ENCODE measurements at places on chromosomes 5 and 9.

DNA sequence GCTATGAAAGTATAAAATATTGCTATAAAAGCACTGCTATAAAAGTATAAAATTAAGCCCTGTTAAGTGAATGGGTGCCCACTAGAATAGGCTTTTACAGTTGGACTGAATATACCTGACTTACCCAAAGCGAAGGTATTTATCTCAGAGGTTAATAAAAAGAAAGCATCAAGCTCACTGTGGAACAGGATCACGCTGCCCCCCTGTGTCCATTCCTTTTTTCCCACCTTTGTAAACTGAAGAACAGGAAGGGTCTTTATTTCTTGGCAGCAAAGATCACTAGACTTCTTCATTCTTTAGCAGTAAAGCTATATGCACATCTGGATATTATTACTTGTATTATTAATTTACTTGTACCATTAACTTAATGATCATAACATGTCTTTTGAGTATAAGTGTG lies 22.1 kb upstream of the PLPP6 start:
- no peak for DNase-seq

DNA sequence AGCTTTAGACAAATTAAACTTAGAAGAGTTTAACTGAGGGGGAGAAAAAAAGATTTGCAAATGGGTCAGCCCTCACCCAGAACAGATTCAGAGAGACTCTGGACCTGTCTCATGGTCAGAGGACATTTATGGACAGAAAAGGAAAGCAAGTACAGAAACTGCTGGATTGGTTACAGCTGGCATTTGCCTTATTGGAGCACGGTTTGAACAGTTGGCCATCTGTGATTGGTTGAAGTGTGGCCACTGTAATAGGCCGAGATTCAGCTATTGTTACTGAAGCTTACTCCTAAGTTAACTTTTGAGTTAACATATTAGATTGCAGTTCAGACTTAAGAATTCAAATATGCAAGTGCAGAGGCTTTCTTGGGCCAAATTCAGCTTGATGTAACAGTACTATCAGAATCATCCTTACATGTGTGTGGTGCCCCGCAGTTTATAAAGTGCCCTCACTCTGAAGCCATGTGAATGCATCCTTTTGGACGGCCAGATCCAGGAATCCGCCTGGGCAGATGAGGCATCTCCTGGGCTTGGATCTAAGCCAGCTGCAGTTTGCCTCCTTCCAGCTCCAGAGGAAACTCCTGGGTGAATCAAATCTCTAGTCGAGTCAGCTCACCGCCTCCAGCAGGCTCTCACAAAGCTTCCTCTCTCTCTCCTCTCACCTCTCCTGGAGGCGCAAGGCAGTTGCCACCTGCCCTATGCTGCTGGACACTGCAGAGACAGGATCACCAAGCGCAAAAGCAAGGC lies 165.2 kb downstream of the ADAMTS12 start:
- no peak for DNase-seq

- no peak for DNase-seq
Observed at GRCh38 chr5:7250611-7251010, 145.3 kb upstream of the ADCY2 start.

DNA sequence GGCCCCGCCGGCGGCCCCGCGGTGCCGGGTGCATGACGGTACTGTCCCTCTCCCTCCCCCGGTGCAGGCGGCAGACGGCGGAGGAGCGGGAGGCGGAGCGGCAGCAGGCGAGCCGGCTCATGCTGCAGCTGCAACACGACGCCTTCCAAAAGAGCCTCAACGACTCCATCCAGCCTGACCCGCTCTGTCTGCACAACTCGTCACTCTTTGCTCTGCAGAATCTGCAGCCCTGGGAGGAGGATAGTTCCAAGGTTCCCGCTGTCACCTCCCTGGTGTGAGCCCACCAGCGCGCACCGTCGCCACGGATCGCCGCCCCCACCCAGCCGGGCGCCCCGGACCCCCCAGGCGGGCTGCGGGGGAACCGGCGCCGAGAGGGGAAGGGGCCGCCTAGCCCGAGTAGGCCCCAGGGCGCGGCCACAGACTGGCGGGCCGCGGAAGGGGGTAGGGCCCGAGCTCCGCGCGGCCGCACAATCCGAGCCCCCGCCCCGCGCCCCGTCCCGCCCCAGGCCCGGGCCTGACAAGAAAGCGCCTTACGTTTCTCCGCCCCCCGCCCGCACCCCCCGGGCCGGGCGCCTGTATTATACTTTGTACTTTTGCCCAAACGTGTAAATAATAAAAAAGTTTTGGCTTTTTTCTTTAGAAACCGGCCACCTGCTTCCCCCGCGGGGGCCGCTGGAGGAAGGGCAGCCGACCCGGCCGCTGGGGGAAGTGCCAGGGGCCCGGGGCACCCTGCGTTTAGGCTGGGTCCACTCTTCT lies 2.5 kb downstream of the TLX3 start:
- DNase-seq: no peak

GRCh38 chr9:36868586-36869282 lies 165.3 kb downstream of the PAX5 start:
- no peak for DNase-seq

- DNase-seq: no peak
Observed at GRCh38 chr5:133589286-133589685, 23.1 kb downstream of the FSTL4 start.

DNA sequence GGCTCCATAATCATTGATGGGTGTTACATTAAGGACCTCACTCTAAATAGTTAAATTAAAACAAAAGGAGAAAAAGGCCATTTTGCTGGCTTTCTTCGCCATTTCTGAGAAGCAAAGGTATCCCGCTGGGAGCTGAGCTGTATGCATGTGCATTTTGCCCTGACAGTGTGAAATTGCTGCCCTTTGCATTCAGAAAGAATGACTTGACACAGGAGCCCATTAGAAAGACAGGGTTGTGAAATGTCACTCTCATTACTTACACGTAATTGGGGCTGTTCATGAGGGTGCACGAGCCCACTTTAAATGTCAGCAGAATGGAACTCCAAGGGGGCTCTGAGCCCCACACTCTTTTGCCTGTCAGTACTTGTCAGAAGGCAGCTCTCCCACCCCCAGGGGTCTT lies 85.0 kb downstream of the SEMA4D start:
- DNase-seq: no peak

DNA sequence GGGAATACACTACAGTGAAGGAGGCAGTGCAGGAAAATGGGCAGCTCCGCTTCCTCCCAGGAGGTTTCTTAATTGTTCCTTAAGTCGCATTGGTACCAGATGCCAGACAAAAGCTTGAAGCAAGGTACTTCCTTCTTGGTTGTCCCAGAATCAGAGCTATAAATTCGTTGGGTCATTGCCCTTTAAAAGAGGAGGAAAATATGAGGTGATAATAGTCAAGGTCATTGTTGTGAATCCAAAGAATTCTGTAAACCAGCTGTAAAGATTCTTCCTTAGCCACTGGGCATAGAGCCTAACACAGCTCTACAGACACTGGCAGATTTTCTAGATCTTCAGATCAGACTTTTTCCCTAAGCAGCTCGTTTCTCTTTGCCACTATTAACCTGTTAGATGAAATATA lies 444.1 kb upstream of the TLE4 start:
- no peak for DNase-seq

- no peak for DNase-seq
Observed at GRCh38 chr9:17614903-17615302, 36.0 kb downstream of the SH3GL2 start.

DNA sequence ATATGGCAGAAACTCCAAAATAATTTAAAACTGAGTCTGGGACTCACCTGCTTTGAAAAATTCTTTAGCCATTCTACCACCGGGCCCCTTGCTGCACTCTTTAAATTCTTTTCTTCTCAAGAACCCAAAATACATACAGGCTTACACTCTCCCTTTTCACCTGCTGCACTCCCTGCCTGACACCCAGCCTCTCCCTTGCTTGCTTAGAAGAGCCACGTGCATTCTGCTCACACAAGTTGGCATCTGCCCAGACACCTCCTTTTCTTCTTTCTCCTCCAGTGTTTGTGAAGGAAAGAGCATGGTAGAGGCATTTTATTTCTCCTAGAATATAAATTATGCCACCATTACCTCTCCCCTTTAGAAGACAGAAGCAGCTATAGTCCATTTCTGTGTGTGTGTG lies 39.0 kb upstream of the AOPEP start:
- no peak for DNase-seq

DNA sequence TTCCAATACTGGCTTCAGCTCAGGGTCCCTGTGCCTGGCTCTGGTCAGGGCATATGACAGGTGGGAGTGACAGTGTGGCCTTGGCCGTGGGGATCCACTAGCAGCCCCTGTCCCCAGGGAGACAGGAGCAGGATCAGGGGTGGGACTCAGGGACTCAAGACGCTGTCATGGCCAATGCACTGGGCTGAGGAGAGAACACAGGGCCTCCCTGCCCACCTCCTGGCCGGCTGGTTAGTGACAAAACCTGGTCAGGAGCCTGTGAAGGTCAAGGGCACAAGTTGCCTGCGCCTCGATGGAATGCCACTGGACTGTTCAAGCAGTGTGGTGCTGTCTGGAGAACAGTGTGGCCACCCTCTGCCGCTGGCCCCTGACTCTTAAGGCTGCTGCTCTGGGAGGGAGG lies 86.8 kb downstream of the OLFM1 start:
- no peak for DNase-seq

GRCh38 chr5:8429778-8430758 lies 561.1 kb downstream of the MTRR start:
- no peak for DNase-seq

GRCh38 chr5:5483350-5483749 lies 60.9 kb downstream of the ICE1 start:
- no peak for DNase-seq

GRCh38 chr9:16333691-16334090 lies 536.8 kb downstream of the BNC2 start:
- DNase-seq: no peak

GRCh38 chr9:75451045-75451444 lies 362.7 kb downstream of the OSTF1 start:
- no peak for DNase-seq

DNA sequence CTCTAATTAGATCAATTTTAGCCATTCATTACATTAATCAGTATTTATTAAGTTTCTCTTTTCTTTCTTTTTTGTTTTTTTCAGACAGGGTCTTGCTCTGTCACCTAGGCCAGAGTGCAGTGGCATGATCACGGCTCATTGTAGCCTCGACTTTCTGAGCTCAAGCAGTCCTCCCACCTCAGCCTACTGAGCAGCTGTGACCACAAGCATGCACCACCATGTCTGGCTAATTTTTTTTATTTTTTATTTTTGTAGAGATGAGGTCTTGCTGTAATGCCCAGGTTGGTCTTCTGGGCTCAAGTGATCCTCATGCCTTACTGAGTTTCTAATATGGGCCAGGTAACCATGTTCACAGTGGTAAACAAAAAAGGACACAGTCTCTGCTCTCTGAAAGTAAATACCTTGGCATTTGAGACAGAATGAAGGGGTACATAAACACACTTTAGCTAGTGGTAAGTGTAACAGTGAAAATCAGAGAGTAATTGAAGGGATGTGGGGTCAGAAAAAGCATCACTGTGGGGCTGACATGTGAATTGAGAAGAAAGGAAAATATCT lies 336.3 kb downstream of the ADGRV1 start:
- no peak for DNase-seq

- no peak for DNase-seq
Observed at GRCh38 chr5:174895360-174895759, 171.0 kb downstream of the MSX2 start.

DNA sequence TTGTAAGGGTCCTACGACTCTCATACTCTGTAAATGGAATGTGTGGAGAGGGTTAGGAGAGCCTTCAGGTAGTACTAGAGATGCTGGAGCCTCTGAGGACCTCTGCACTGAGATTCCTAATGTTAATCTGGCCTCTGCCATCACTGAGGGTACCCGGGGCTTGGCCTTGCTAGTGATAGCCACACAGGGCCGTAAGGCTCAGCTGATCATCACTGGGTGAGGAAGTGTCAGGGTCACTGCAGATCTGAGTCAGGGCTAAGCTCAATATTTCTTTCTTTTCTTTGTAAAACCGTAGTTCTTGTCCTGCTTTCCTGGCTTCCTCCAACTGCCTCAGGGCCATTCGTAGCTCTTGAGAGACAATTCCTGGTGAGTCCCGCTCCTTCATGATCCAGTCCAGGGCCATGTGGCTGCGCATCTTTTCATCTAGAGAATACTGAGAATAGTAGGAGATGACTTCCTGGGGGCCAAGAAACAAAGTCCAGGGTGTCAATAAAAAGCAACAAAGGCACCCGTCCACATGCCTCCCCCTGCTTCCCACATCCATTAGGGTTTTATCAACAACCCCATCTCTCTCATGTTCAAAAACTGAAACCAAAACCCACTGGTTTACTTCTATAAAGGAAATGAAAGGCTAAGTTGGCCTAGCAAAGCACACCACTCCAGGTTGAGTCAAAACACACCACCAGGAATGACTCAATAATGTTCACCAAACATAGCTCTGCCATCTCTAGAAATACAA lies 47.7 kb downstream of the LIX1 start:
- DNase-seq: no peak

DNA sequence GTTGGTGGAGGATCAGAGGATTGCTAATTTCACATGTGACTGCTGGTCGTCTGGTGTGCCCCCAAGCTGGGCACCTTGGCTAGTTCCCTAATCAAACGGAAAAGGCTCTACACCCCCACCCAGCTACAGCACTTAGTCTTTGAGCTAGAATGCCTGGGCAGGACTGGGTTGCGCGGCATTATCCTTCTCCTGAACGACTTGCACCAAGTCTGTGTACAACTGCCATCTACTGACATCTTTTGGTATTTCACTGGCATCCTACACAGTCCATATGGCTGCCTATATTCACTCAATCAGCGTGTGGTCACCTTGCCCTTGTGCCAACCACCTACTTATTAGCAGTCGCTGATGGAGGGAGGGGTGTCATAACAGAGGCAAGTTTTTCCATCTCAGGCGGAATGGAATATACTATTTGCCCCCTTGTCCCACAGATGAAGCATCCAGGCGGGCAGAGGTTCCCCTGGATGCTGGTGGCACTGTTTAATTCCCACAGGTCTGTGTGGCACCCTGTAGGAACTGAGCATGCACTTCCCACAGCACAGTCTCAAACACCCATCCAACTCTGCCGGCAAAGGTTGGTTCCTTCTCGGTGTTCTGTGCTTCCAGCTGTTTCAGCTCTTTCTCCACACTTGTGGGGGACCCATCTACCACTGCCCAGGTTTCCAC lies 150.1 kb downstream of the OSTF1 start:
- no peak for DNase-seq

DNA sequence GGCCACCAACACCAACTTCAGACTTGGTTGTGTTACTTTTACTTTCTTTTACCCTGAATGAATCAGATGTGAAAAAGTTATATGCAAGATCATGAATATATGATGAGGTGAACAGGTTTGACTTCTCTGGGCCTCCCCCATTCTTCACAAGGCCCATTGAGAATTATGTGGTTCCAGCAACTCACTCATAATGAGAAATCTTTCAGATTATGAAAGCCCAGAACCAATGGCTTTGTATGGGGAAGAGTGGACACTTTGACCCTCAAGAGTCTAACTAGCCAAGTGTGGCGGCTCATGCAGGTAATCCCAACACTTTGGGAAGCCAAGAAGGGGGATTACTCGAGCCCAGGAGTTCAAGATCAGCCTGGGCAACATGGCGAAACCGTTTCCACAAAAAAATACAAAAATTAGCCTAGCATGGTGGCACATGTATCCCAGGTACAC lies 16.1 kb upstream of the LNPEP start:
- no peak for DNase-seq
